ENCODE measurements at places on chromosomes 16 and 17. TPM values are rescaled to one million over a fixed set of nuclear protein-coding genes. Genes with fewer than 3 reads are reported as not detected.

DNA sequence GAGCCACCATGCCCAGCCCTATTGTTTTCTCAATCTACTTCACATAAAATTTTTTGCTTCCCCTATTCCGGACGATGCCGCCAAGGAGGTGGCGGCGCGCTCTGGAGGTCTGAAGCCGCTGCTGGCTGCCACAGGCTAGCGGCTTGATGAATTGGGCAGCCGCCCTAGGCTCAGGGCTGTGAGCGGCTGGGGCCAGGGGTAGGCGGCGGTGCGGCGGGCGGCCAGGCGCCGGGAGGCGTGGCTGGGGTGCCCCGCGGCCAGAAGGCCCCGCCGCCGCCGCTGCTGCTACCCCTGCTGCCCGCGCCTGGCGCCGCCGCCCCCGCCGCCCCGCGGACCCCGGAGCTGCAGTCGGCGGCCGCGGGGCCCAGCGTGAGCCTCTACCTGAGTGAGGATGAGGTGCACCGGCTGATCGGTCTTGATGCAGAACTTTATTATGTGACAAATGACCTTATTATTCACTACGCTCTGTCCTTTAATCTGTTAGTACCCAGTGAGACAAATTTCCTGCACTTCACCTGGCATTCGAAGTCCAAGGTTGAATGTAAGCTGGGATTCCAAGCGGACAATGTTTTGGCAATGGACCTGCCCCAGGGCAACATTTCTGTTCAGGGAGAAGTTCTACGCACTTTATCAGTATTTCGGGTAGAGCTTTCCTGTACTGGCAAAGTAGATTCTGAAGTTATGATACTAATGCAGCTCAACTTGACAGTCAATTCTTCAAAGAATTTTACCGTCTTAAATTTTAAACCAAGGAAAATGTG, 41.7 kb downstream of the ANKFY1 start:
- no peak for DNase-seq

- peak; percentile 59 for DNase-seq
Observed at GRCh38 chr16:84266451-84266850, 26.6 kb upstream of the KCNG4 start.

GRCh38 chr16:30615358-30616091, 5.3 kb upstream of the ZNF689 start:
- DNase-seq, result no peak

DNA sequence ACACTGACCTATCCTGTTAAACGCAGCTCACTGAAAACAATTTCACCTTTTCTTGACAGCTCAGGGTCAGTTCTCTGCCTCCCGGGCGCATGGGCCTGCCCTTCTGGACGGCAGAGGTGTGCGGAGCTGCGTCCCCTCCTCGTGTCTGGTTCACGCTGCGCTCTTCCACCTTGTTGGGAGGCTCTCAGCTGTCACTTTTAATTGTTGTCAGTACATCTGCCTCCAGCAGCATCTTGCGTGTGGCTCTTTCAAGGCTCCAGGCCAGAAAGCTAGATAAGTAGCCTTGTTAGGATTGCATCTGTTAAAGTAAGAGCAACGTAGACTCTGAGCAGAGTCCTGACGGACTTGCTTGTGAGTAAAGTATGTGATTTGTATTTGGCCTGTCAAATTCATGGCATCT, 59.4 kb downstream of the MGAT5B start:
- no peak for DNase-seq

GRCh38 chr17:54626146-54626703, 274.4 kb upstream of the TOM1L1 start:
- DNase-seq, result no peak

GRCh38 chr17:32479074-32479617, 7.6 kb upstream of the CDK5R1 start:
- DNase-seq, result no peak

- DNase-seq, result no peak
Observed at GRCh38 chr16:70696952-70697593, 11.2 kb upstream of the MTSS2 start.

DNA sequence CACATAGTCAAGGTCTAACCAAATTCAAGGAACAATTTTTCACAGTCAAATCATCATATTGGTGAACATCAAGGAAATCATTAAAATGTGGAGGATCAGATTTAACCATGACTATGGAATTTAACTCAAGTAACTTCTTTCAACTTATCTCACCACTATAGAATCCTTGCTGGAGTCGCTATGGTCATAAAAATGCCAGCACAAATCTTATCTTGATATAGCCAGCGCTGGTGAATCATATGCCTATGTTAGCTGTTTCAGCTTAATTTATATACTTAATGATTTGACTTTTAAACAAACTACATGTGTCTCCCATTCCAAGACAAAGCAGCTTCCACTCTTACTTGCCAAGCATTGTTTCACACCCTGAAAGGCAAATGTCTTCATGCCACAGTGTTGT, 416.4 kb downstream of the CDH11 start:
- DNase-seq, result no peak

DNA sequence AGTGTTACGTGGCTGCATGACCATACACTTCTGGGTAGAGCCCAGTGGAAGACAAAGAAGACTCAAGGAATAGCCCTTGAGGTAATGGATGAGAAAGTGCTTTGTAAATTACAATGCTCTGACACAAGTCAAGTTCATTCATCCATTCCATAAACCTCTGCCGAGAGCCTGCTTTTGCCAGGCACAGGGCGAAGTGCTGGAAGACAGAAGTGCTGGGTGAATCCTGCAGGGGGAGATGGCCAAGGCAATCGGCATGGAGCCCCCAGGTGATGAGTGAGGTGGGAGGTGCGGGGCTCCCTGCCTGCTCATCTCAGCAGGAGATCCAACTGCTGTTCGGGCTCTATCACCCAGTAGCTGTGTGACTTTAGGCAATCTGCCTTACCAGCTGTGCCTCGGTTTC, 2.8 kb upstream of the SOCS3 start:
- DNase-seq, result no peak

DNA sequence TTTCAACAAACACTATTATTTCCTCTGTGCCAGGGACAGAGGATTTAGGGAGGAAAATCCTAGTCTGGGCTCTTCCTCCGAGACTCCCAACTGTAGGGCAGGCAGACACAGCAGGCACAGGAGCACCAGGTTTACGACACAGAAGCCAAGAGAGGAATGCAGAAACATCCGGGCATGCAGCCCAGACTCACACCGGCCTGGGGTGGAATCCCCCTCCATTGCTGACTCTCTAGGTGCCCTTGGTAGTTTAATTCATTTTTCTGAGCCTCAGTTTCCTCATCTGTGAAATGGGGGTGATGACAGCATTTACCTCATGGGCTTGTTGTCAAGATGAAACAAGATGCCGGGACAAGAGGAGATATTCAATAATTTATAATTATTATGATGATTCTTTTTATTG, 14.9 kb downstream of the CA4 start:
- no peak for DNase-seq

DNA sequence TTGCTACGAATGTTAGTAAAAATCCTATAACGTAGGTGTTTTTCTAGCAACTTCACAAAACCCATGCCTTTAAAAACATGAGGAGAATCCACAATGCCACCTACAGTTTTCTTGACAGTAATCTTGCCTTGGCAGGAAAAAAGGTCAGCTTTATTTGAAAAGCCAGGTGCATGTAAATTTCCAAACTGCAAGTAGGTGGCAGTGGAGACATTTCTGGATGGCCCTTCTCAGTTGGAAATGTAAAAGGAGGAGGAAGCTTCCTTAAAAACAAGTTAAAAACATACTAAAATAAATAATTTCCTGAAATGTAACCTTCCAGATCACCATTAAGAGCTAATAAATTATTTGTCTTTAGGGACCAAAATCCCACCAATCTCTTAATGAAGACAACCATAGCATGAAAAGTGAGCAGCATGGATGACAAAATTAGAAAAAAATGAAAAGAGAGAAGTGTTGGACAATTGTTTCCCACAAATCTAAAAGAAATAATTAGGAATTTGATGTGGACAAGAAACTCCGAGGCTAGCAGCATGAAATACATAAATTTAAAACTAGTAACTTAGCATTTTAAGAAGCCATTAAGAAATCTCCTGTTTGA, 152.2 kb downstream of the SNX11 start:
- DNase-seq, result peak; percentile 97

- no peak for DNase-seq
Observed at GRCh38 chr16:12459391-12460063, 344.2 kb downstream of the CPPED1 start.

DNA sequence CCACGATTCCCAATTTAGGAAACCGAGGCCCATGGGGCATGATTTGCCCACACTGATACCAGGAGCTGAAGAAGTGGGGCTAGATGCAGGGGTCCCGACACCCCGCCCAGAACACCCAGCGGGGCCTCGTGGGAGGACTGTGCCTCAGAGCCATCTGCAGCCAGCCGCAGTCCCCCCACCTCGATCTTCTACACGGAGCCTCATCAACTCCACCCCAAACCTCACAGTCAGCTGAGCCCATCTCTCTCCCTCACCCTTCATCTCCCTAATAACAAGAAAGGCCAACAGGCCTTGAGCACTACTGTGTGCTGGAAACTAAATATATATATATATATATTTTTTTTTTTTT, 4.2 kb downstream of the ITGAE start:
- DNase-seq, result no peak

GRCh38 chr17:45096926-45097325, 35.4 kb downstream of the PLCD3 start:
- no peak for DNase-seq

- no peak for DNase-seq
Observed at GRCh38 chr16:6229186-6229585, 1103.5 kb upstream of the RBFOX1 start.

DNA sequence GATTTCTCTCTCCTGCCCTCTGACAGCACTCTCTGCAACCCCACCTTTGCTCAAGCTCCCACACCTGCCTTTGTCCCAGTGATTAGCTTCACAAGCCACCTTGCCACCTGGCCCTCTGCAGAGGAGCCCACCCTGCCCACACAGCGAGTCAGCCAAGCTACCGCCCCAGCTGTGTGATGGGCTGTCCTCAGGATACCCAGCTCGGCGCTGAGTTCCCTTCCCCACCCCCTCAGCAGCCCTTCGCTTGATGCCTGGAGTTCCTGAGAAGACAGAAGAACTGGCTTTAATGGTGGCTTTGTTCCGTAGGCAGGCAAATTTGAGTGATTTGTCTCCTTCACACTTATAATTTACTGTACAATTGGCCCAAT, 266.4 kb downstream of the CBLN1 start:
- no peak for DNase-seq

DNA sequence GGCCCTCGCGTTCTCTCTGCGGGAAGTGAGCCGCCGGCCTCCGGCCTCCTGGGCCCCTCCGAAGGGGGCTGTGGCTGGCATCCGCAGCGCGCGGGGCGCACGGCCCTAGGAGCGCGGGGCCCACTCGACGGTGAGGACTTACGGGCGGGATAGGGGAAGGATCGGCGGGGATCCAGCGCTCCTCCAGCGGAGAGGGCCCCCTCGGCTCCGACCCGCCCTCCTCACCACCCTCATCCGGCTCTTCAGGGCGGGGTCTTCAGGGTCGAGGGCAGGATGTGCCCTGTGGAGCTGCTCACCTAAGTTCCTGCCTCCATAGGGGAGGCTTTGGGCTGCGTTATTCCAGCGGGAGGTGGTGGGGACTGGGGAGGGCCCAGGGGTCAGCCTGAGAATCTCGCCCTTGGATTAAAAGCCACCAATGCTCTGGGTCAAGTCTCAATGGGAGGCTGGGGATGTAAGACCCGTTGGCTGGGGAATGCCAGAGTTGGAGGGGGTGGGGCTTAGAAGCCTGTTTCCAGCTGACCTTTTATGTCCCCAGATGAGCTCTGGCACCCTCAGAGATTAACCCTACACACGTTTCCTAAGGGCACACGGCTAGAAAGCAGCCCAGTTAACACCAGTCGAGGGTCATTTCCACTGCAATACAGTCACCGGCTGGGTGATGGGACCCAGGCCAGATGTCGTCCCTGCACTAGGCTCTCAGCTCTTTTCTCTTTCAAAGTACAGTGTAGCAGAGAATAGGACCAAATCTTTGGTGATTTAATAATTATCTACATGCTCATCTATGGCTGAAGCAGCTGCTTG, 13.4 kb downstream of the TBX2 start:
- no peak for DNase-seq

DNA sequence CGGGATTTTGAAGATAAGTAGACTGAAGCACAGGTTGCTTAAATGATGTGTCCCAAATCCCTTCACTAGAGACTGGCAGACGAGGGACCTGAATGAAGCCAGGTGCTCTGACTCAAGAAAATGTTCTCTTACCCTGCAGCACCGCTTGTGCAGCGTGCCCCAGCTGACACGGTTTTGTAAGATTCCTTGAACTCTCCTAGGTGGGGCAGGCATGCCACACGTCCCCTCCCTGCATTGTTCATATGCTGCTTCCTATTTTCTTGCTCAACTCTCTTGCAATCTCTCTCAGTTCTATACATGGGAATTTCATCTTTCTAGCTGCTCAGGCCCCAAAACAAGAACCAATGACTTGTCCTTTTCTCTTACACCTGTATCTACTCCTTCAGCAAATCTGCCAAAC, 22.1 kb upstream of the HNF1B start:
- no peak for DNase-seq

GRCh38 chr16:30946671-30947540, 2.0 kb upstream of the ORAI3 start:
- no peak for DNase-seq

GRCh38 chr17:5209396-5209795, 17.7 kb upstream of the ZNF594 start:
- no peak for DNase-seq

DNA sequence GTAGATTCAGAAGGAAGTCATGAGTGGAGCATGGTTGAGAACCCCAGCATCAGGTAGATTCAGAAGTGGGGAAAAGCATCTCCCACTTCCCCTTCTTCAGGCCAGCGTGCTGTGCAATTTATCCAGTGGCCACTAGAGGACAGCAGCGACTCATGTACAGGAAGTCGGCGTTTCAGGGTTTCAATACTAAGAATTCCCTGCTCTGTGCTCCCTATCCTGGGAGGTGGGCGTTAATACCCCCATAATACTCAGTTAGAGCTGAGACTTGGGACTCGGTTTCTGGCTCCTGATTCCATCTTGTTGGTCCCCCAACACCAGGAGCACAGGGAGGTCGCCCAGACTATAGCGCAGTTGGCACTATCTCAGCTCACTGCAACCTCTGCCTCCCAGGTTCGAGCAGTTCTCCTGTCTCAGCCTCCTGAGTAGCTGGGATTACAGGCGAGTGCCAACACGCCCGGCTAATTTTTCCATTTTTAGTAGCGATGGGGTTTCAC, 75.3 kb upstream of the AMZ2 start:
- peak; percentile 28 for DNase-seq

GRCh38 chr17:13995856-13996271, 73.4 kb upstream of the COX10 start:
- no peak for DNase-seq

Gene CX3CL1
- 20.1 TPM for total RNA-seq

Gene MT4
- not detected for total RNA-seq

Gene CDRT15
- total RNA-seq, result not detected

Gene MEIOC
- 0.22 TPM for total RNA-seq

Gene MPP2
- total RNA-seq, result 12.1 TPM

Gene KARS1
- total RNA-seq, result 112 TPM

Gene KRTAP3-1
- total RNA-seq, result not detected

Gene CDH3
- 9.3 TPM for total RNA-seq

Gene GAS7
- 51.8 TPM for total RNA-seq

Gene PLCD3
- total RNA-seq, result 50.1 TPM

Gene KRT9
- not detected for total RNA-seq

Gene MMP28
- total RNA-seq, result 12.8 TPM

Gene ANKRD40CL
- not detected for total RNA-seq

Gene CCL13
- total RNA-seq, result 1.5 TPM

All from spinal cord (tissue), 10 donors.